Cardiac muscle cell (in vitro differentiated cells and primary cell): ENCODE measurements at places on chromosomes 16 and 17.
A peak's percentile ranks its signal among the peaks of the same experiment; 100 is the strongest.

GRCh38 chr17:39981766-39982375 lies 1.3 kb downstream of the PSMD3 start:
- DNase-seq, result no peak

- DNase-seq, result peak; percentile 41
These were observed 5.4 kb downstream of the LRRC75A start for GRCh38 chr17:16486373-16487250.

DNA sequence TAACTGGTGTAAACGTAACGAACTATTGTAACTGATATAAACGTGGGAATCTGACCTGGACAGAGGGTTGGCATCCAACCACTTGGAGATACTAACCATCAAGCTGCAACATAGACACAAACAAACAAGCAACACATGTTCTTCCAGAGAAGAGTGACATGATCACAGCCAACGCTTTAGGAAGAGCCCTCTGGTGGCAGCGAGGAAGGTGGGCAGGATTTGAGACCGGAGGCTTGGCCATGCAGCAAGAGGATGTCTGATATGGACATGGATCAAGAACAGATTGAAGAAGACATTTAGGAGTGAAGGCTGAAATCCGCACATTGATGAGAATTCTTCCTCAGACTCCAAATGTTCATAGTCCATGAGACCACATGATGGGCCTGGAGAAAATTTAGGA lies 40.3 kb upstream of the TNRC6A start:
- peak; percentile 72 for DNase-seq

DNA sequence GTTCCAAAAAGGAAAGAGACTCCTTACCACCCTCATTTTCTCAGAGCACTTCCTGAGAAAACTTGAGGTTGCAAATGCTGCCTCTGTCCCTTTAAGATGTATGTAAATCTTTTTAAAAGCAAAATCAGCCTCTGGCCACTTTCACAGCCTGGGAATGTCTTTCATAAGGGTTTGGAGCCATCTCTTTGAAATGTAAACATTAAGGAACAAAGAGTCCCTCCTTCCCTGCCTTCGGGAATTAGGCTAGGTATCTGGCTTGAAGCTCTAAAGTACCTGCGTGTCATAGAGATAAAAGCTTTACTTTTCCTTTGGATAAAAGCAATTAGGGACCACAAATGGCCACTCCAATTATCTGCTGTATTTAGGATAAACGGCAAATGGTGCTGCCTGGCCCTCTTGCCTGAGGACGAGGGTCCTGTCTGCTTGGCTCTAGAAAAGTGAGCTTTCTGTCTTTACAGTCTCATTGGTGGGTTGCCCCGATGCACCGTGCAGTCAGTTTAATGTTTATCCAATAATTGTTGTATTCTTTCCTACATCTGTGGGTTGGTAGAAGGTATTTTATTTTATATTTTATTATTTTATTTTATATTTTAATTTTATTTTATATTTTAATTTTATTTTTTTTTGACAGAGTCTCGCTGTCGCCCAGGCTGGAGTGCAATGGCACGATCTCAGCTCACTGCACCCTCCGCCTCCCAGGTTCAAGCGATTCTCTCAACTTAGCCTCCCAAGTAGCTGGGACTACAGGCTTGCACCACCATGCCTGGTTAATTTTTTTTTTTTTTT lies 23.9 kb downstream of the NLRC3 start:
- DNase-seq, result no peak

GRCh38 chr17:43615330-43616028 lies 46.2 kb downstream of the MEOX1 start:
- DNase-seq, result no peak

DNA sequence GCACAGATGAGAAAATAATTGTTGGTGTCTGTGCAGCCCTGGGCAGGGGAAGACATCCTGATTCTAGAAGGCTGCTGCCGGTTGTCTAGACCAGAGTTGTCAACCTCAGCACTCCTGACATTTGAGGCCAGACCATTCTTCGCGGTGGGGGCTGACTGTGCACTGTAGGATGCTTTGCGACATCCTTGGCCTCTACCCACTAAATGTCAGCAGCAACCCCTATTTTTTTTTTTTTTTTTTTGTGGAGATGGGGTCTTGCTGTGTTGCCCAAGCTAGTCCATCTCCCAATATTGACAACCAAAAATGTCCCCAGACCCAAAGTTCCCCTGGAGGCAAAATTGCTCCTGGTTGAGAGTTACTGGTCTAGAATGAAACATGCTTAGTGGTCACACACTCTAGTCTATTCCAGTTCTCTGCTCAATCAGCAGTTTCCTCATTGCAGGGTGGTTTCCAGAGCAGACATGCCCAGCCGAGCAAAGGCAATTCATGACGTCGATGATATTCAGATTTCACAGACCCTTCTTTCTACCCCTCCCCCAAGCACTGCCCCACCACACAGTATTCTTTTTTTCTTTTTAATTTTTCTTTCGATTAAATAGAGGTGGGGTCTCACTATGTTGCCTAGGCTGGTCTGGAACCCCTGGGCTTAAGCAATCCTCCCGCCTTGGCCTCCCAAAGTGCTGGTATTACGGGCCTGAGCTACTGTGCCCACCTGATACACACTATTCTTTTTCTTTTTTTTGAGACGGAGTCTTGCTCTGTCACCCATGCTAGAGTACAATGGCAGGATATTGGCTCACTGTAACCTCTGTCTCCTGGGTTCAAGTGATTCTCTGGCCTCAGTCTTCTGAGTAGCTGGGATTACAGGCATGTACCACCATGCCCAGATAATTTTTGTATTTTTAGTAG lies 9.0 kb downstream of the C17orf99 start:
- peak; percentile 21 for DNase-seq

DNA sequence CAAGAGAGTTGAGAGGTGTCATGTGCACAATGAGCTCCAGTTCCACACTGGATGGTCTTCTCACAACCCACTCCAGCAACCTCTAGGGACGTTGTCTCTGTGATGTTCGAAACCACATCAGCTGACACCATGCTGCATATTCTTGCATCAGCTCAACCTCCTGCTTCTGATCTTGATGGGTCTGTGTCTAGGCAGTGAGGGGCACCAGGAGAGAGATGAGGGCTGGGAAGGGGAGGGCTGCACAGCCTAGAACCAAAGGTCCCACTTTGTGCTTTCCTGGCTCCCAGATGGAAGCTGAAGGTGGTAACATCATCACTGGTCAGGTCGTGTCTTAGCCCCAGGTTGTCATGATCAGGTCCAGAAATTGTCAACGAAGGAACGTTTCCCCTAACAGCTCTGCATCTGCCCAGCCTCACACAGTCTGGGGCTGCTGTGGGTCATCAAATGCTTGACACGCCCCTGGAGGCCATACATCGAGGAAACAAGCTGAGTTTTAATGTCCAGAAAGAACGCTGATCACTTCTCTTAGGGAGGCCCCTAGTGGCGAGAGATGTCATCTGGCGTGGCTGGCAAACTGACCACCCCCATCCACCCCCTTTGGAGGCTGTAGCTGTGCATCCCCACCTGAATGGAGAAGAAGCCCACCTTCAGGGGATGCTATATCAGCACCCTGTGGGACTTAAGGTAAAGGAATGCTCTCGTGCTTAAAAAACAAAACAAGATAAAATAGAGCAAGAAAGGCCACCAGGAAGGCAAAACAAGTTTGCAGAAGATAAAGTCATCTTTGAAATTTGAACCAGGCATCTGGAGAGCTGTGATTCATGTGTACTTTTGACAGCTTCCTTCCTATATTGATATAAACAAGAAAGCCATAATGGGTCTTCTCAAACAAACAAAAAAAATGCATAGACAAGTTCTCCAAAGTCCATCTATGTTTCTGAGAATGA lies 58.3 kb downstream of the WIPI1 start:
- DNase-seq, result peak; percentile 71

DNA sequence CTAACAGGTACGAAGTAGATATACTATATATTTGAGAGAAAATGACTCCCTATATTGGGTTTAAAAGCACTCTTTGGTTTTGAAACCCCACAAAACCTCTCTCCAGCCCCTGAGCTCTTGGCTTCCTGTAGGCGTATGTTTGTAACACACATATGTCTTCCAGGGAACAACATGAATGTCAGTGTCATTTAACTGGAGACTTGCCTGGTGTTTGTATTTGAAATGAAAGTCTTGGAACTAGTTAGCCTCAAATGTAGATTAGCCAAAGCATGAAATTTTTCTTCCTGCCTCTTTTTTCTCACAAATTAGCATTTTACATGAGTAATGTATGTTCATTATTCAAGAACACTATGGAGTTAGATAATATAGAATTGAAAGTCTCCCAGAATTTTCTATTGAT lies 411.8 kb upstream of the ASIC2 start:
- no peak for DNase-seq

DNA sequence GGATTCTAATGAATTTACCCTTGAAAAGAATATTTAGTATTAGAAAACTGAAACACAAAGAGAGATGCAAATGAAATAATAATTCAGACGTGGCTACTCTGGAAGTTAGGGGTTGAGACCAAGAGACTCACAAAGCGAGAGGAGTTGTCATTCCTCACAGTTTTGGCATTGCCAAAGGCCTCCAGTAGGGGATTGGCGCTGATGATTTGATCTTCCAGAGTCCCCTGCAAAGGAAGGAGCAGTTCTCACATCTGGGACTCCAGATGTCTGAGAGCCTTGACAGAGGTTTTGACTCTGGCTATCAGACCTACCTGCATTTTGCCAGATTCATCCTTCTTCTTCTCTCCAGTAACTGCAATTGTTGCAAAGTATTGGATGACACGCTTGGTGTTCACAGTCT lies 6.6 kb downstream of the MYH8 start:
- no peak for DNase-seq

DNA sequence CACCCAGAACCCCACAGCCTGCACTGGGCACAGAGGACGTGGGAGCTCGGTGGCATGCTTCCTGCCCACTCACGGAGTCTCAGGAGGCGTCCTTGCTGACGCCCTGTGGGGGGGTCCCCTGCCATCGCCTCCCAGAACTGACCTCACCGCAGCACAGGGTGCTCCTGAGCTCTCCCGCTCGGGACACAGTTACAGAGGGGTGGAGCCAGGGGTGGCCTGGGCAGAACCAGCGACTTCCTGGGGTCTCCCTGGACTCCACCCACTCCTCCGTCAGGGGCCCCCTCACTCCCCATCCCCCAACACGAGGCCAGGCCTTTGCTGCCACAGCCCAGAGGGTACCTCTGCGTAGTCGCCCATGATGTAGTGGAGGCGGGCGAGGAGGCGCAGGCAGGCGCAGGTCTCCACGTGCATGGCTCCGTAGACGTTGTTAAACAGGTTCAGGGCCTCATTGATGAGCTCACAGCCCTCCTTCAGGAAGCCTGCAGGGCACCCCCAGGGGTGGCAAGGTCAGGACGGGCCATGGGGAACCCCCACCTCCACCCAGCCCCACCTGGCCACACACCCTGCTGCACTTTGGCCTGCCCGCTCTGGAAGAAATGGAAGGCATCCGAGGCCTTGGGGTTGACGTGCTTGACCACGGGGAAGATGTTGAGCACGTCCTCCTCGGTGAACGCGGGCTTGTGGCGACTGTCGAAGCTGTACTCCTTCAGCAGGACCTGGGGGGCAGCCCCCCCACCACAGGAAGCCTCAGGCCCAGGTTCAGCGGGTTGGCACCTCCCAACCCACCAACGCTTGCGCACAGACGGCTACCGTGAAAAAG lies 17.8 kb downstream of the CLUH start:
- no peak for DNase-seq

GRCh38 chr16:88812513-88813268 lies 963 bp upstream of the APRT start:
- no peak for DNase-seq
